ENCODE measurements at places on chromosomes 5 and 9. TPM values are rescaled to one million over a fixed set of nuclear protein-coding genes. Genes with fewer than 3 reads are reported as not detected.
A peak's percentile ranks its signal among the peaks of the same experiment; 100 is the strongest.

Gene C9
- 0.04 TPM for polyA plus RNA-seq

- no peaks in the 10 kb centered on the region for H3K4me1 ChIP-seq
- H3K27ac ChIP-seq = no peak overlapping the region
- no peak overlapping the region for H3K4me3 ChIP-seq
These were observed 40.8 kb upstream of the MEF2C start for GRCh38 chr5:88923623-88924329.

Gene IL3
- not detected for polyA plus RNA-seq

Gene PCDHGA11
- polyA plus RNA-seq = 2.5 TPM

Gene C9orf50
- polyA plus RNA-seq = not detected

DNA sequence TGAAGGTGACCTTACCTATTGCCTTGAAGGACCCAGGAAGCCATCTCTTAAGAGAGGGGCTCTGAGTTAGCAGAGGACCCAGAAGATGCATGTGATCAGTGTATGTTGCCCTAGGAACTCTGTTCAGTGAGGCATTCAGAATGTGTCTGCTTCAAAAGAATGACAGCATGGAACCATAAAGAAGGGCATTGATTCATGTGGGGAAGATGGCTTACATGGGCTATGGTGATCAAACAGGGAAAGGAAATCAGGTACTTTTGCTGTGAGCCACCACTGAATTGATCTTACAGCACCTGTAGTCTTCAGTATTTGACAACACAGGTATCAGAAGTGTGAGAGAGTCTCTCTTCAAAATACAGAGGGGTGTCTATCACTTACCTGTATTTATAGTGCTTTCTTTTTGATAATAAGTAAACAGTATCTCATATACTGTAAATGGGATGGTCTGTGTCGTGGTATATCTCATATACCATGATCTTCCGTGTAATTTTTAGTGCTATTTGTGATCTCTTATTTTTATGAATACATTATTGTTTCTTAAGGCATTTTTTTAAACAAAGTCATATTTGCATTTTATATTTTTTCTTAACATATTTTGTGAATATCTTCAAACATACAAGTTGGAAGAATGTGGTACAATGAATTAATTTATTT lies 57.0 kb downstream of the FOCAD start:
- no peak overlapping the region for H3K4me3 ChIP-seq
- no peak for DNase-seq
- H3K27me3 ChIP-seq = no peaks in the 10 kb centered on the region
- no peaks in the 10 kb centered on the region for H3K4me1 ChIP-seq

Gene EXOSC2
- polyA plus RNA-seq = 37.5 TPM

Gene THBS4
- 0.46 TPM for polyA plus RNA-seq

Gene SLC1A3
- polyA plus RNA-seq = 22.2 TPM

Gene PAPPA
- 2.6 TPM for polyA plus RNA-seq

DNA sequence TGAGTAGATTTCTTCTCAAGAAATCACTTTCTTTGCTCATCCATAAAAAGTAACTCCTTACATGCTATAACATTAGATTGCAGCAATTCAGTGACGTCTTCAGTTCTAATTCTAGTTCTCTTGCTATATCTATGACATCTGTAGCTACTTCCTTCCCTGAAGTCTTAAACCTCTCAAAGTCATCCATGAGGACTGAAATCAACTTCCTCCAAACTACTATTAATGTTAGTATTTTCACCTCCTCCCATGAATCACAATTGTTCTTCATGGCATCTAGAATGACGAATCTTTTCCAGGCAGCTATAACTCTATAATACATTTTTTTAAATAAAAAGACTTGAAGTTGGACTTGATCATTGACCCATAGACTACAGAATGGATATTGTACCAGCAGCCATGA lies 46.2 kb upstream of the PRRC1 start:
- no peaks in the 10 kb centered on the region for H3K36me3 ChIP-seq
- no peak overlapping the region for H3K4me3 ChIP-seq
- no peaks in the 10 kb centered on the region for H3K4me1 ChIP-seq
- no peak overlapping the region for H3K27ac ChIP-seq
- DNase-seq = no peak

Gene CNTNAP3
- polyA plus RNA-seq = 6.7 TPM

DNA sequence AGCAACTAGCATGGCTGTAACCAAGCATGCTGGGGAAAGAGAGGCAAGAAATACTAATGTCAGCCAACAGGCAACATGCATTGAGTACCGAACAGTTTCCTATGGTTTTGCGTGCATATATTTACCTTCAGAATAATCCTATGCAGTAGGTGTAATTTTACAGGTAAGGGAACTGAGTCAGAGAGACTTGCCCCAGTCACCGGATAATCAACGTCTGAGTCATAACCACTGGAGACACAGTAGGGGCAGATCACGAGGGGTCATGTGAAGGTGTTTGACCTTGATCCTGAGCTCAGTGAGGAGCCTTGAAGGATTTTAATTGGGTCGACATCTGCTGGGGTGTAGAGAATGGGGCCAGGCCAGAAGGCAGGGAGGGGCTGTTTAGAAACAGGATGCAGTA lies 13.4 kb upstream of the TSC1 start:
- DNase-seq = no peak
- no peaks in the 10 kb centered on the region for H3K27me3 ChIP-seq
- H3K4me1 ChIP-seq = no peaks in the 10 kb centered on the region
- no peak overlapping the region for H3K27ac ChIP-seq
- H3K36me3 ChIP-seq = no peaks in the 10 kb centered on the region

Gene C5orf58
- not detected for polyA plus RNA-seq

DNA sequence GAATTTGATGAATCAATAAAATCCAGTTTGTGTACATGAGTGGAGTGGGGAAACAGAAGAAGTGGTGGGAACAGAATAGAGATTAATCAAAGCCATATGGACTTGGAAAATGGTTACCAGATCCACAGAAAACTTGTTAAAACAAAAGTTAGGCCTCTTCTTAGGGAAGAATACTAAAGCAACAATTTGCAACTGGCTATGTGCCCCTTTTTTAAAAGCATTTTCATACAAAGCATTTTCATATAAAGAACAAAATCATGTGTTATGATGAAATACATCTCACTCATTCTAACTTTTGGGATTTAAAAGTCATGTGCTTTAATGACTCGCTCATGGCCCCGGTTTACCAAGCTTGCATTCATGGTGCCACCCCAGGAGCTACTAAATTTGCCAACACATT lies 276.9 kb downstream of the EFNA5 start:
- no peak for DNase-seq
- no peak overlapping the region for H3K4me3 ChIP-seq
- H3K27ac ChIP-seq = no peak overlapping the region

- DNase-seq = no peak
- H3K27ac ChIP-seq = no peak overlapping the region
- no peak overlapping the region for H3K4me3 ChIP-seq
- H3K36me3 ChIP-seq = no peaks in the 10 kb centered on the region
These were observed 3.2 kb upstream of the CCDC171 start for GRCh38 chr9:15549611-15550010.

- no peak overlapping the region for H3K4me3 ChIP-seq
- H3K4me1 ChIP-seq = peaks cover 4% of the 10 kb centered on the region
- H3K27me3 ChIP-seq = no peaks in the 10 kb centered on the region
- no peaks in the 10 kb centered on the region for H3K36me3 ChIP-seq
These were observed 180.9 kb downstream of the AOPEP start for GRCh38 chr9:94907264-94907936.

- DNase-seq = no peak
- H3K27ac ChIP-seq = no peak overlapping the region
- no peak overlapping the region for H3K4me3 ChIP-seq
- no peaks in the 10 kb centered on the region for H3K4me1 ChIP-seq
- H3K36me3 ChIP-seq = no peaks in the 10 kb centered on the region
These were observed 442.5 kb upstream of the COX7C start for GRCh38 chr5:86175224-86175623.

- no peaks in the 10 kb centered on the region for H3K27me3 ChIP-seq
- H3K4me3 ChIP-seq = no peak overlapping the region
- no peak overlapping the region for H3K27ac ChIP-seq
- H3K36me3 ChIP-seq = no peaks in the 10 kb centered on the region
- DNase-seq = no peak
These were observed 228.3 kb downstream of the MAST4 start for GRCh38 chr5:66824476-66824875.

DNA sequence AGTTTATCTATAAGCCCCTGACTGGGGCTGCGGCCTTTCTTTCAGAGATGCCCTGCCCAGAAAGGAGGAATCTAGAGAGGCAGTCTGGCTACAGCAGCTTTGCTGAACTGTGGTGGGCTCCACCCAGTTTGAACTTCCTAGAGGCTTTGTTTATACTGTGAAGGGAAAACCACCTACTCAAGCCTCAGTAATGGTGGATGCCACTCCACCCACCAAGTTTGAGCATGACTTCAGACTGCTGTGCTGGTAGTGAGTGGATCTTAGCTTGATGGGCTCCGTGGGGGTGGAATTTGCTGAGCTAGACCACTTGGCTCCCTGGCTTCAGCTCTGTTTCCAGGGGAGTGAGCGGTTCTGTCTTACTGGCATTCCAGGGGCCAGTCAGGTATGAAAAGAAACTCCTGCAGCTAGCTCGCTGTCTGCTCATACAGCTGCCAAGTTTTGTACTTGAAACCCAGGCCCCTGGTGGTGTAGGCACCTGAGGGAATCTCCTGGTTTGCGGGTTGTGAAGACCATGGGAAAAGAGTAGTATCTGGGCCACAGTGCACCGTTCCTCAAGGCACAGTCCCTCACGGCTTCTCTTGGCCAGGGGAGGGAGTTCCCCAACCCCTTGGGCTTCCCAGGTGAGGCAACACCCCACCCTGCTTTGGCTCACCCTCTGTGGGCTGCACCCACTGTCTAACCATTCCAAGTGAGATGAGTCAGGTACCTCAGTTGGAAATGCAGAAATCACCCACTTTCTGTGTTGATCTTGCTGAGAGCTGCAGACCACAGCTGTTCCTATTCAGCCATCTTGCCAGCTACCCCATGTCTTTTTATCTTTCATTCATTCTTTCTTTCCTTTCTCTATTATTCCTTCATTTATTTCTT lies 211.8 kb upstream of the C9orf72 start:
- H3K36me3 ChIP-seq = no peaks in the 10 kb centered on the region
- H3K27me3 ChIP-seq = no peaks in the 10 kb centered on the region
- DNase-seq = no peak
- no peak overlapping the region for H3K4me3 ChIP-seq
- peak overlapping the region; percentile 84 for H3K27ac ChIP-seq

Gene CACFD1
- 6.0 TPM for polyA plus RNA-seq

DNA sequence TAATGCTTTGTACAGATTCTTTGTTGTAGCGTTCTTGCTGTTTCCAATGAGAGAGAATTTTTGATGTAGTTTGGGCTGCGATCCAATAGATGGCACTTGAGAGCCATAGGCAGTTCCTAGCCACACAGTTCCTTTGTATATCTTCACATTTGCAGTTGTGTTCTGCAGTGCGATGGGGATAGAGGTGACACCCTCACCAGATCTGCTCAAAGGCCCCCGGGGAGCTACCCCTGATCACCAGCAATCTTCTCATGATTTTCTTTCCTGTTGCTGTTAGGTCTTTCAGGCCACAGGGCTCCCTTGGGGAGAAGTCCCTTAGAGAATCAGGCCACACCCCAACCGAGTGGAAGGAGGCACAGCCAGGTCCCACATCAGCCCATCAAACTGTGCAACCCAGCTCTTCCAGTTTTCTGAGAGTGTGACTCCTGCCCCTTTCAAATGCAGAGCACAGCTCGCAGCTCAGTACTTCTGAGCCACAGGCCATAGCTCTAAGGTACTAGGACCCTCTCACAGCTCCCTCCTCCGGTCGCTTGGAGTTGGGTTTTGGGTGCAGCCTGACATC lies 353.7 kb downstream of the SLCO4C1 start:
- H3K4me1 ChIP-seq = no peaks in the 10 kb centered on the region
- no peaks in the 10 kb centered on the region for H3K36me3 ChIP-seq
- H3K4me3 ChIP-seq = no peak overlapping the region
- DNase-seq = no peak

GRCh38 chr5:125409861-125410536 lies 663.6 kb upstream of the ZNF608 start:
- DNase-seq = no peak
- no peaks in the 10 kb centered on the region for H3K36me3 ChIP-seq
- peak overlapping the region; percentile 97 for H3K27ac ChIP-seq
- H3K4me1 ChIP-seq = peaks cover 46% of the 10 kb centered on the region
- H3K4me3 ChIP-seq = no peak overlapping the region

Gene TTC23L
- not detected for polyA plus RNA-seq

DNA sequence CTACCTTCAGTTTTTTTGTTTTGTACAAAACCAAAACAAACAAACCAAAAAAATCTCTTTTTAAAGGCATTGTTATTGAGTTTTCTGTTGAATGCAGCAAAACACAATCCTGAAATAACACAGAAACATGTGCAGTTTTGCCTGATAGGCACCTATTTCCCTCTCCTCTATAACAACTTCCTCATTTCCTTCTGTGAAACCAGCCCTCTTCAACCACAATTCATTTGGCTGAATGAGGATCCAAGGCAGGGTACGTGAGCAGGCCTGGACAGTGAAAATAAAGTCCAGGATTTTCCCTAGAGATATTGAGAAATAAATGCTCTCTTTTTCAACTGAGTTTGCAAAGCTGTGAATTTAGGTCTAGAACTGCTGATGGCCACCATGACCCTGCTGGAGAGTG lies 134.8 kb upstream of the LARP1 start:
- no peaks in the 10 kb centered on the region for H3K27me3 ChIP-seq
- H3K36me3 ChIP-seq = no peaks in the 10 kb centered on the region
- no peak for DNase-seq
- peaks cover 7% of the 10 kb centered on the region for H3K4me1 ChIP-seq
- no peak overlapping the region for H3K4me3 ChIP-seq

Gene SGCD
- polyA plus RNA-seq = not detected

DNA sequence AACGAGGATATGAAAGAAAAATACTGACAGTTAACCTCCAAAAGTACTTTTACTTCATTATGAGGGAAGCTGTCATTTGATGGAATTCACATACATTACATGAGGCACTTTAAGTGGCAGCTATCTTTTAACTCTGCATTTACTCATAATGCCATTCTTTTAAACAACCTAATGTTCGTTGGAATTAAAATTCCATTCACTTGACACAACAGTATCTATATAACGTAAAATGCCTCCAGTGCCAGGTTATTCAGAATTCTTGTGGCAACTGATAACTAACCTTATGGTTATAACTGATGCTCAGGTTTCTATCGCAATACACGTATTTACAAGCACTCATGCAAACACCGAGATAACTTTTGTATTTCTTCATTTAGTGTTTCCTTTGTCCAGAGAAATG lies 376.9 kb upstream of the GRAMD2B start:
- DNase-seq = no peak
- no peaks in the 10 kb centered on the region for H3K36me3 ChIP-seq
- no peaks in the 10 kb centered on the region for H3K27me3 ChIP-seq
- H3K4me1 ChIP-seq = no peaks in the 10 kb centered on the region
- no peak overlapping the region for H3K27ac ChIP-seq
- H3K4me3 ChIP-seq = no peak overlapping the region

DNA sequence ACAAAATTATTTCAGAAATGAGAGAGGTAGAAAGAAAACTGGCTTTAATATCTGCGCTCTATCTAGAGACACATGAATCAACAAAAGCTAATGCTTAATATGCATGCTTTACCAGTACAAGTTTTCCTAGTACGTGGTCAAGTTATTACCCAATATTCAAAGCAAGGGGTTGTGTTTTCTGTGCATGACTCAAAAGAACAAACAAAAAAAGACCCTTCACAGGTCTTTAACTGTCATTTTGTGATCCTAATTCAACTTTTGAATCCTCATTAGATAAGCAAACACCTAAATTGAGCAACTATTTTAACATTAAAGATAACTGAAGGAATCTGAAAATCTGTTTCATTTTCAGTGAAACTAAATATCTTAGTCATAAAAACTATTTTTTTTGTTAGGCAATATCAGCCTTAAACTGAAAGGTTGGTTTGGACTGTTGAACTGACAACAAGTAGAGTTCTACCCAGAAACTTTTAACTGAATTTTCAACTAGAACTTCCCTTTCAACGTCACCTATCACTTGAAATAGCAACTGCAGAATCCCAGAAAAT lies 12.5 kb downstream of the ST8SIA4 start:
- H3K4me1 ChIP-seq = no peaks in the 10 kb centered on the region
- DNase-seq = no peak
- H3K27me3 ChIP-seq = no peaks in the 10 kb centered on the region

Gene IGIP
- polyA plus RNA-seq = 1.3 TPM

Data from keratinocyte (primary cell).